Activated T-cell treated with anti-CD3 and anti-CD28 coated beads for 48 hours (primary cell): ENCODE measurements at places on chromosomes 2 and 18.

- DNase-seq = no peak
Observed at GRCh38 chr2:218026244-218026643, 23.4 kb upstream of the TNS1 start.

DNA sequence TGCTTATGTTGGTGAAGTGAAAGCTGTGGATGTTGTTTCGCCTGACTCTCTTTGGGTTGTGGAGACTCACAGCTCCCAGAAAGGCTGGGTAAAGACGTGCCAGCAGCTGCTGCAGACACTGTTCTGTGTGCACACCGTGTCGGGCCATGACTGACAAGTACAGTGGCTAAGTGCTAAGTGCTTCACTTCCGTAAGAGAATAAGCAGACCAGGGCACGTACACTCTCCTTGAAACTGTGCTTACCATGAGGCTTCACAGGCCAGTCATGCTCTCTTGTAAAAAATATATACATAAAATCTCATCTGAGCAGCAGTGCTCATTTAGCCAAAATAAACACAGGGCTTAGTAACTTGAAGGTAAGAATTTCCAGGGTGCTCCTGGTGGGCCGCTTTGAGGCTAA is 86.0 kb downstream of the NRP2 start:
- DNase-seq = no peak

- no peak for DNase-seq
Observed at GRCh38 chr2:14401873-14402272, 230.6 kb upstream of the LRATD1 start.

GRCh38 chr2:16055848-16056580 is 115.7 kb downstream of the MYCN start:
- no peak for DNase-seq

- no peak for DNase-seq
Observed at GRCh38 chr2:230889911-230890601, 25.3 kb downstream of the ITM2C start.

DNA sequence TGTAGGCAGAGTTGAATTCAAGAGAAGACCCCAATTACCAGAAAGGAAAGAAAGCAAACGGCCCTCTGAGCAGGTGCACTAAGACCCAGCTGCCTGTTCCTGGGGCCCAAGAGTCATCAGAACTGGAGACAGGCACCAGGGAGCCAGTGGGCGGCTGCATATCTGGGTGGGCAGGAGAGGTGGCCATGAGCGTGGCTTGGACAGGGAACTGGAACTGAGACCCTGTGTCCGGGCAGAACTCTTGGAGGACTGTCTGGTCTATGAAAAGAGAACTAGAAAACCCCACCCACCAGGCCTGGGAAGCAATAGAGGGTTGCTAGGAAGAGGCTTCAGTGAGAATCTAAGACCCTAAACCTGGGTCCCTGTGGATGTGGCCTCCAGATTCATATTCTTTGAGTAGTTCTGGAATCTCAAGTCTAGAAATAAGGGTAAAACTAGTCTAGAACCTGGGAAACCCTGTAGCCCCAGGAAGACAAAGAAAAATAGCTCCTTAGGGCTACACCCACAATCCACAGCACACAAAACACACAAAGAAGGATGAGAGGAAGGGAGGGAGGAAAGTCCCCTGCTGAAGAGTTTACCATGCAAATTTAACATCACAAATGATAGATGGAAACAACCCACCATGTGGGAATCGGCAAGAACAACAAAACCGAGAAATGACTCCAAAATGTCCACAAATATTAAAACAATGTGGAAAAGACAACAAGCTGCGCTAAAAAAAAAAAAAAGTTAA is 147.0 kb downstream of the HDAC4 start:
- no peak for DNase-seq
